ENCODE measurements at places on chromosomes 3 and 15.

DNA sequence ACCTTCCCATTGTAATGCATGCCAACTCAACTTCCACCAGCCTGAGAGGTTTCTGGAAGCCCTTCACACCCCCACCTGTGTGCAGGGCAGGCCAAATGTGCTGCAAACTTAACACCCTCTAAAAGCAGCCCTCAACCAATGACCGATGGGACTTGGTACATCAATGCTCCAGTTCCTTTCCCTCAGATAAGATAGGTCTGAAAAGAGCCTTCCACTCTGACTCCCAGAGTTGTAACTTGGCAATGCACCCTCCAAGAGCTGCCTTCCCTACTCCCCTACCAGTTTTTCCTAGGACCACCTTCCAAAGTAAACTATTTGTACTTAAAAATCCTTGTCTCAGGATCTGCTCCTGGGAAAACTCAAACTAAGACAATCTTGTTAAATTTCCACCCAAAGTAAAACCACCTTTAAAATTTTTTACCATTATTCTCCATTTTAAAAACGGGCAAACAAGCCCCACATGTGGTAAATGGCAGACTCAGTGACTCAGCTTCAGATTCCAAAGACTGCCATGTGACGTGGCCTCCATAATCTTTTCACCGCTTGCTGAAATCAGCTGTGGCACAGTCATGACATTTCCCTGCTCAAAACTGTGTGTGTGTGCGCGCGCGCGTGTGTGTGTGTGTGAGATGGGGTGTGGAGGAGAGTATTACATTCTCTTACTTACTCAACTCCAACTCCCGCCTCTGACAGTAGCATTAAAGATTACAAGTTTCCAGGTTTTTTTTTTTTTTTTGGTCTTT lies 17.2 kb downstream of the RASGRP1 start:
- DNase-seq: no peak

- DNase-seq: no peak
Observed at GRCh38 chr15:26848498-26848897, 18.4 kb upstream of the GABRA5 start.

DNA sequence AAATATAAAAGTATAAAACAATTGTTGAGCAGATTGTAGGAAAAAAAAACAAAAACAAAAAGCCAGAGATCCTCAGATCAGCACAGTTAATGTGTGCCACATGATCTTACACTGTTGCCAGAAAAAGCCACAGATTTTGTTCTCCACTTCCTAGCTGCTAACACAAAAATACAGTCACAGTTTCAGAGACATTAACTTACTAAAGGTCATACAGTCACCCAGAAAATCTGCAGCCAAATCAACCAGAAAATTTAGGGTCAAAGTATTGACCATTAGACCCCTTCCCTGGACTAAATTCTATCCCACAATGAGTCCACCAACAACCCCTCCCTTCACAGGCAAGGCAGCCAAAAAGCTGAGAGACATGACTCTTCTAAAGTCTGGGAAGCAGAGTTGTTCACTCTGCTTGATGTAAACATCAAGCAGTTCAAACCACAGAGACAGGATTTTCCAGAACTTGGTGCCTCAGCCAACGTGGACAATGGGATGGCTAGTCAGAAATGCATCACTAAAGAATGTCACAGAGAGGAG lies 59.1 kb downstream of the SST start:
- DNase-seq: no peak

DNA sequence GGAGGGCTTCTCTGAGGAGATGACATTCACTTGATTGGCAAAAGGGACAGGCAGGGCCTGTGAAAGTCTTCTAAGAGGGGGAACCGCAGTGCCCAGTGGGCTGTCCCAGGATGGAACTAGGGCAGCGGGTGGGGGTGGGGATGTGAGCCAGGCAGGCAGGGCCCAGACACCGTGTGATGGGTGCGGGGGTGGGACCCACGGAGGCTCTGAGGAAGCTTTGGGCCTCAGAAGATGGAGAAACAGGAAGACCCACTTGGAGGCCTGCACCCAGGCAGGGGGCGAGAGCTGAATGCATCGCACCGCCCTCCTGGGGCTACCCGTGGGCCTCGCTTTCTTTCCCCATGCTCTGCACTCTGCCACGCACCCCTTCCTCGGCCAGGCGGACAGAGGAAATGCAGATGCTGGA lies 32.9 kb upstream of the ACAD9 start:
- DNase-seq: no peak

DNA sequence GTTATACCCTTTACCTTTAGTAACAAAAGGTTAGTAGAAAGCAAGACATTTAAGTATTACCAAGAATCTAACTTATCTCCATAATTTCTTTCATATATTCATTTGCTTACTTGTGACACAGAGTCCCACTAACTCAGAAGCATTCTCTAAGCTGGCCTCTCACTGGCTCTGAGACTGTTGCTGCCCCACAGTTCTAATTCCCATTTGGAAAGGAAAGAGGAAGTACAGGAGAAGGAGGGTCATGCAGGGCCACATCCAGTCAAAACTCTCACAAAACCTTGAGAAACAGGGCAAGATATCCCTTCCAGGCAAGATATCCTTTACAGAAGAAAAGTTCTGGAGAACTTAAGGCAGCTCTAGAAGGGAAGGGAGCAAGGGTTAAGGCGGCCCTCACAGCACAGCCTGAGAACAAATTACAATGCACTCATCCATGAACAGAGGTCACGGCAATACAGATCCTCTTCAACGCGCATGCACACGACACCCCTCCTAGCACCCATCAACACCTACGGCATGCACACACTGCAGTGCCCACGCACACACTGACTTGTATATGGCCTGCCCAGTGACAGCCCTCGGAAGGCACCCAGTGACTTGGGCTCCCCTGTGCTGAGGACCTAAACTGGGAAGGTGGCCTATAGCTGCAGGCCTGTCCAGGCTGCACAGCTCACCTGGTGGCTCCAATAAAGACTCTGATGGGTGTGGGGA lies 13.0 kb upstream of the MYO5C start:
- DNase-seq: no peak

GRCh38 chr15:57054204-57054750 lies 135.8 kb downstream of the TCF12 start:
- DNase-seq: no peak

DNA sequence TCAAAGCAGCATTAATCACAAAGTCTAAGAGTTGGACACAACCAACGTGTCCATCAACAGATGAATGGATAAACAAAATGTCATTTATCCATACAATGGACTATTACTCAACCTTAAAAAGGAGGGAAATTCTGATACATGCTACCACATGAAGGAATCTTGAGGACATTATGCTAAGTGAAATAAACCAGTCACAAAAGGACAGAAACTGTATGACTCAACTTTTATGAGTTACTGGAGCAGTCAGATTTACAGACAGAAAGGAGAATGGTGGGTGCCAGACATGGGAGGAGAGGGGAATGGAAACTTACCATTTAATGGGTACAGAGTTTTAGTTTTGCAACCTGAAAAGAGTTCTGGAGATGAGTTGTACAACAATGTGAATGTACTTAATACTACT lies 43.0 kb upstream of the SEC13 start:
- no peak for DNase-seq

GRCh38 chr3:106635271-106635670 lies 742.0 kb upstream of the CCDC54 start:
- no peak for DNase-seq

GRCh38 chr3:173825730-173826129 lies 428.2 kb downstream of the NLGN1 start:
- DNase-seq: no peak
